CD8-positive, alpha-beta memory T cell (primary cell): ENCODE measurements at places on chromosomes 3 and 15. TPM values are rescaled to one million over a fixed set of nuclear protein-coding genes. Genes with fewer than 3 reads are reported as not detected.

The TTLL13 gene
- polyA plus RNA-seq = 0.17 TPM

The FAM227B gene
- 20.4 TPM for polyA plus RNA-seq

The RTP1 gene
- polyA plus RNA-seq = not detected

The SLC28A1 gene
- polyA plus RNA-seq = not detected

The NEO1 gene
- 3.9 TPM for polyA plus RNA-seq

DNA sequence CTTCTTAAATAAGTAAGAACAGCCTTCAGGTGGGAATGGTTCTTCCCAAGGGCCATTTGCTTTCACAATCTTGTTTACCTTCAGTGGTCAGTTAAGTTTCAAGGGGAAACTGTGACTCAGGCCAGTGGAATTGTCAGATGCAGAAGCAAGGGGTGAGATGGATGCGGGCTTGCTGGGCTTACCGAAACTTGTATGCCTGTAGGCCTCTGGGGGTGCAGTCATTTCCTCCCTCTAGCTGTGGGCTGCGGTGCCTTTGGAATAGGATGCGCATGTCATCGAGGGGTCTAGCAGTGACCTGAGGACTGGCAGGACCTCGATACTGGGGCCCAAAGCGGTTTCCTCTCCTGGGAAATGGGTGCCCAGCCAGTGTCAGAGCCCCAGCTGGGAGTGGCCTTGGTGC is 121.6 kb downstream of the EEFSEC start:
- no peak for DNase-seq
- H3K36me3 ChIP-seq = no peaks in the 10 kb centered on the region

- H3K36me3 ChIP-seq = no peaks in the 10 kb centered on the region
- no peak overlapping the region for H3K4me3 ChIP-seq
- no peaks in the 10 kb centered on the region for H3K4me1 ChIP-seq
- no peak overlapping the region for H3K27ac ChIP-seq
- H3K27me3 ChIP-seq = no peaks in the 10 kb centered on the region
Observed at GRCh38 chr15:72856549-72857040, 73.0 kb upstream of the ADPGK start.

DNA sequence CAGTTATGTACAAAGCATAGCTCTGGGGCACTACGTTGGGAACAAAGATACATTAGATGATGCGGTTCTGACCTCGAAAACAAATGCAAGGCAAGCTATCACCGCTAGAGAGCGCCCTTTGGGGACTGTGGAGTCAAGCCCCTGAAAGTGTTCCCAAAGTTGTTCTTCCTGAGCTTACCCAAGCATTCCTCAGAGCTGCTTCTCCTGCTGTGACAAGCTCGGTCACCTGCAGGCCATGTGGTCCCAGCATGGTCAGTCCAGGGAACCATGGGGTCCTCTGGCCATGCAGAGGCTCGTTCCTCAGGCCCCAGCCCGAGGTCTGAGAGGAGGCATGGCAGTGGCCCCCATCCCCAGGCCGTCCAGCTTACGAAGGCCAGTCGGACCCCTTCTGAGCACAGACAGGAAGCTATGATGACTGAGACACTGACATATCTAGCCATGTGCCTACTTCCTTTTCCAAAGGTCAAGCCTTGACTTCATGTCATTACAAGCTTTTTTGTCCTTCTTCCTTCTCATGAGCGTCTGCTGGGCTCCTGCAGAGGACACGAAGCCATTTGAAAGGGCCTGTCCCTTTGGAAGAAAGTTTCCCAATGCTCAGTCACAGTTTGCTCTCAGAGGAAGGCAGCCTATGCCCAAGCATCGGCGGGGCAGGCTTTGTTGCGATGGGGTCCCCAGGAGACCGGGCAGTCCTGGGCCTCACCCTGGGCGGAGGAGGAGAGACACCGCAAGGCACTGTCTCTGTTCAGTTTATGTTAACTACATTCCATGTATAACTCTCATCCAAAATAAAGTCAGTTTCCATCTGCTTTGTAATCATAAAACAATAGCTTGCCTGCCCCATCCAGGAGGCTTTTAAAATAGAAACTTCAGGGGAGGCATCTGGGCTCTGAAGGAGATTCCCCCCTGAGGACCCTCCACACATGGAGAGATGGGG is 79.3 kb downstream of the ATP10A start:
- no peaks in the 10 kb centered on the region for H3K27me3 ChIP-seq
- no peak overlapping the region for H3K4me3 ChIP-seq
- H3K27ac ChIP-seq = no peak overlapping the region
- H3K4me1 ChIP-seq = peaks cover 8% of the 10 kb centered on the region
- H3K36me3 ChIP-seq = no peaks in the 10 kb centered on the region

DNA sequence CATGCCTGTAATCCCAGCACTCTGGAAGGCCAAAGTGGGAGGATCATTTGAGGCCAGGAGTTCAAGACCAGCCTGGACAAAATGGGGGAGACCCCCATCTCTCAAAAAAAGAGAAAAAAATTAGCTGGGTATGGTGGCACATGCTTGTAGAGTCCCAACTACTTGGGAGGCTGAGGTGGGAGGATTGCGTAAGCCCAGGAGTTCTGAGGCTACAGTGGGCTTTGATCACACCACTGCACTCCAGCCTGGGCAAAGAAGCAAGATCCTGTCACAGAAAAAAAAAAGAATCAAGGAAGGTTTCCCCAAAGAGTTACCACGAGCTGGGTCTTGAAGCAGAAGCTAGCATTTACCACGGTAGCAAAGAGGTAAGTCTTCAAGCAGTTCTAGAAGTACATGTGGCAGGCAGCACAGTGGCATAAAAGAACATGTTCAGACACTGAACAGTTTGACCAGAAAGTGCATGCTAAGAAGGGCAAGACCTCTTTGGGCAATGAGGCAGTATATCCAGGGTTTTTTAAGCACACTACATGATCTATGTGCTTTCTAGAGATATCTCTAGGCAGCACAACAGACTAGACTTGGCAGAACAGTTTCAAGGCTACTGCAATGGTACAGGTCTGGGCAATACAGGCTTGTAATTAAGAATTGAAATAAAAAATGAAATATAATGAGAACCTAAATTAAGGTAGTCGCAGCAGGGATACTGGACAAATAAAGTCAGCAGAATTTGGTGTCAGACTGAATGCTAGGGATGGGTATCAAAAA is 418.5 kb downstream of the SHQ1 start:
- H3K27ac ChIP-seq = no peak overlapping the region
- peaks cover 50% of the 10 kb centered on the region for H3K4me1 ChIP-seq
- no peaks in the 10 kb centered on the region for H3K27me3 ChIP-seq

GRCh38 chr3:139689708-139690228 is 12.0 kb upstream of the NMNAT3 start:
- H3K36me3 ChIP-seq = no peaks in the 10 kb centered on the region
- H3K4me3 ChIP-seq = no peak overlapping the region
- no peak for DNase-seq

DNA sequence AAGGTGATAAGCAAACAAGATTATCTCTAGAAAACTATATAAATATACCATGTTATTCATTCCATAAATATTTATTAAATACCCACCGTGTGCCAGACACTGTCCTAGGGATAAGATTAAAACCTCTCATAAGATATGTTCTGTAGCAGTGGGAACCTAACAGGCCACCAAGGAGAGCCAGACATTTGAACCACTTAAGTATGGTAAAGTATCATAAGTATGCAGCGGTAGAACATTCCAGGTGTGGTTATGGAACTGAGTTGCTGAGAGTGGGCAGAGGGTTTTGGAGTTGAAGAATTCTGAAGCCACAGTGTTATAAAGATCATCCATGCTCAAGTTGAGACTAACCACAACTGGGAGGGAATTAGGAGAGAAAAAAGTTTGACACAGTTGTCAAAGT is 14.7 kb downstream of the FILIP1L start:
- H3K27ac ChIP-seq = no peak overlapping the region
- no peaks in the 10 kb centered on the region for H3K36me3 ChIP-seq

DNA sequence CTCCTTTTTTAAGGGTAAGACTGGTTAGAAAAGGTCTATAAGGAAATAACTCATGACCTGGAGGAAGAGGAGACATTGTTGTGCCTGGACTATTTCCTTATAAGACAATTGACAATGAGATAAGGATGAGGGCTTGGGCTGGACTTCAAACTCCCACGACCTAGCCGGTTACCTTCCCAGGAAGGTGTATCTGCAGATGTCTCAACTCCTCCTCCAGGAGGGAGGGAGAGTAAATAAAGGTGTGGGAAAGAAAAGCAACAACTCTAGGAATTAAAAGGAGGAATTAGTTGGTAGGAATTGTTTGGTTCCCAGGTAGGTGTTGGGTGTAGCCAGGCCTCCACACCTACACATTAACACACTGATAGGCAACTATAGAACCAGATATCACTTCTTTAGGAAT is 97.8 kb upstream of the TBL1XR1 start:
- no peak overlapping the region for H3K4me3 ChIP-seq
- H3K4me1 ChIP-seq = no peaks in the 10 kb centered on the region
- H3K36me3 ChIP-seq = no peaks in the 10 kb centered on the region
- no peak for DNase-seq
- no peaks in the 10 kb centered on the region for H3K27me3 ChIP-seq

DNA sequence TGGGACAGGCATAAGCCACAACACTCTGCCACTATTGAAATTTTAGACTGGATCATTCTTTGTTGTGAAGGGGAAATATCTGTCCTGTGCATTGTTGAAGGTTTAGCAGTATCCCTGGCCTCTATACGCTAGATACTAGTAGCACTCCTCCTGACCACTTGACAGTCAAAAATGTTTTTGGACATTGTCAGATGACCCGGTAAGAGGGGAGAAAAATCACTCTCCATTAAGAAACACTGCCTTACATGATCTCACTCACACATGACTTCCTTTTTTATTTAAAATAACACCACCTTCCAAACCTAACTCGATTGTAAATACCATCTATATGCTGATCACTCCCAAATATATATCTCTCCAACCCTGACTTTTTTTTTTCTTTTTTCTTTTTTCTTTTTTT is 15.3 kb upstream of the HLTF start:
- no peaks in the 10 kb centered on the region for H3K27me3 ChIP-seq
- DNase-seq = no peak
- H3K4me3 ChIP-seq = no peak overlapping the region
- H3K36me3 ChIP-seq = no peaks in the 10 kb centered on the region
- no peak overlapping the region for H3K27ac ChIP-seq
- H3K4me1 ChIP-seq = no peaks in the 10 kb centered on the region

DNA sequence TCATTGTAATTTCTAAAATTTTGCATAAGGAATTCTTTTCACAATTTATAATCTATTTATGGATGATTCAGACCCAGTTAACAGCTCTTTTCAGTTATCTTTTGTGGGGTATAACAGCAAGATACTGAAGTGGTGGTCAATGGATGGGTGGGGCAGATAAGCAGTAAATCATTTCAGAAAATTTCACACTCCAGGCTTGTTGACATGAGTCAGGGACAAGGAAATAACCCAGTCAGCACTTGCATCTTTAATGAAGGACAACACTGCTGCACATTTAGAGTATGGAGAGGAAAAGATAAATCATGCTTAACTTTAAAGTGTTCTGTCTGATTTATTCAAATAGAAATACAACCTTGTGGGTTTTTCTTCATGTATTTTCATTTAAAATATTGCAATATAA is 181.6 kb downstream of the ROBO1 start:
- H3K36me3 ChIP-seq = no peaks in the 10 kb centered on the region
- no peak overlapping the region for H3K27ac ChIP-seq
- DNase-seq = no peak
- no peak overlapping the region for H3K4me3 ChIP-seq
- H3K27me3 ChIP-seq = no peaks in the 10 kb centered on the region
- no peaks in the 10 kb centered on the region for H3K4me1 ChIP-seq

DNA sequence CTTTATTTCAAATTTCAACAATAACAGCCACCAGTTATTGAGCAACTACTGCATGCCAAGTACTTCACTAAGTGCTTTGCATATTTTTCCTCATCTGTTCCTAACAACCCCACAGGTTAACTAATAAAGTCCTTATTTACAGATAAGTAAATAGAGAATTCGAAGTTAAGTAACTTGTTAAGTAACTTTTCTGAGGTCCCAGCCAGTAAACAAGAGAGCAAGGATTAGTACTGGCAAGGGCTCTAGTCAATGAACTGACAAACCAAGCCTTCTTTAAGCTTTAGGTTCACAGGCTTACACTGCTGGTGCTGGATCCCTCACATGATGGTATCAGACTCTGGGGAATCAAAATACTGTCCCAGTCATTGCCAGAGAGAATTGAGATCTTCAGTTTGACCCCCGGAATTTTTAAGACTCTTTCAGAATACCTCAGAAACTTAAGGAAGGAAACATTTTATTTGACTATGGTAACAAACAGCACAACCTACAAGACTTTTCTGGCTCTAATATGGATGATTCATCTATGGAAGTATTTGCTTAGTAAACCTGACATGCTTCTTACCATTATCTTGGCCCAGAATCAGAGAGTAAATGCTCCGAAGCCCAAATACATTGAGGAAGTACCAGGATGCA is 16.5 kb downstream of the EMC3 start:
- H3K4me1 ChIP-seq = no peaks in the 10 kb centered on the region
- H3K36me3 ChIP-seq = peaks cover 48% of the 10 kb centered on the region
- no peaks in the 10 kb centered on the region for H3K27me3 ChIP-seq
- no peak overlapping the region for H3K4me3 ChIP-seq
- H3K27ac ChIP-seq = no peak overlapping the region

GRCh38 chr15:48052946-48053345 is 67.8 kb upstream of the SLC24A5 start:
- H3K36me3 ChIP-seq = no peaks in the 10 kb centered on the region
- H3K27ac ChIP-seq = no peak overlapping the region
- no peak overlapping the region for H3K4me3 ChIP-seq
- H3K27me3 ChIP-seq = no peaks in the 10 kb centered on the region

GRCh38 chr15:66773129-66773873 is 71.3 kb downstream of the SMAD6 start:
- H3K4me3 ChIP-seq = no peak overlapping the region
- DNase-seq = no peak
- H3K27ac ChIP-seq = no peak overlapping the region
- H3K4me1 ChIP-seq = no peaks in the 10 kb centered on the region
- no peaks in the 10 kb centered on the region for H3K36me3 ChIP-seq

DNA sequence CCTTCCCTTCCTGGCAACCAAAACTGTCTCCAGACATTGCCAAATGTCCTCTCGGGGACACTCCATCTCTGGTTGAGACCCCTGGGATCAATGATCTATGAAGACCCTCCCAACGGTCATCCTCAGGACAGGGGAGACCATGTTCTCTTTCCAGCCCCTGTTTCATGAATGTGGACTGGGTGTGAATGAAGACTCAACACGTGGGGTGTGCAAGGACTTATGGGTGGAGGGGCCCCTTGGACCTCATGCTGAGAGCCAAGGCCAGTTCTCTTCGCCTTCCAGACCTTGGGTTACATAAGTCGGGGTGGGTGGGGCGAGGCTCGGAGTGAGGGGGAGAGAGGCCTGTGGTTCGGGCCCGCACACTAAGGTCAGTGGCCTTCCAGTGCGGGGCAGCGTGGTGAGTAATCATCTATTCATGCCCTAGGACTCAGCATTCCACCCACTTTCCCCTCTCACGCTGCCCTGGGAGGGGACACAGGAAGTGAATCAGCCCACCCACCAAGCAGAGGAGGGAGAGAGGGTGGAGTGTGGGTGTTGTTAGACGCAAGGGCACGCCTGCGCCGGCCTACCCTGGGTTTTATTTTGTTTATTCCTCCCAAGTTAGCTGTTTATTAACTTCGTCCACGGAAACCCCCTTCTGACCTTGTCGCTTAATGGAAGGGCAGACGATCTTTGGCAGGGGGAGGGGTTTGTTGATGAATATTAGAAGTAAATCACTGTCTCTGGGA is 6.7 kb downstream of the PAQR5 start:
- no peak overlapping the region for H3K27ac ChIP-seq
- no peaks in the 10 kb centered on the region for H3K4me1 ChIP-seq
- H3K36me3 ChIP-seq = no peaks in the 10 kb centered on the region
- H3K4me3 ChIP-seq = no peak overlapping the region
- H3K27me3 ChIP-seq = peaks cover 9% of the 10 kb centered on the region
